ENCODE measurements at places on chromosomes 12 and 14.

GRCh38 chr14:67477926-67478799 lies 10.4 kb downstream of the TMEM229B start:
- no peak for DNase-seq

DNA sequence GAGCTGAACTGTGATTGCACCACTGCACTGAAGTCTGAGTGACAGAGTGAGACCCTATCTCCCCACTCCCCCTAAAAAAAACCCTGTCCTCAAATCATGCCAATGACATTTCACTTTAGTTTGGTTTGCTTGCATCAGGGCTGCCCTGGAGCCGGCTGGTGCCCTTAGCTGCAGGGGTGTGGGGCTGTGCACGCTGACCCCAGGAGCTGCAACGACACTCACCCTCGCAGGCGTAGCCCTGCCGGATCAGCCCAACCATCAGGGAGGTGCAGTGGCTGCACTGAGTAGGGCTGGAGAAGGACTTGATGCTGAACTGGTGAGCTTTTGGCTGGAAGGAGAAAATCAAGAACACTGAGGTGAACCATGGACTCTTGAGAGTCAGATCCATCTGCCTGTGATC lies 29.8 kb downstream of the AMN start:
- DNase-seq = no peak

GRCh38 chr14:61599942-61600341 lies 95.4 kb upstream of the HIF1A start:
- no peak for DNase-seq

- no peak for DNase-seq
These were observed 17.8 kb downstream of the EIF2S1 start for GRCh38 chr14:67377916-67378315.

DNA sequence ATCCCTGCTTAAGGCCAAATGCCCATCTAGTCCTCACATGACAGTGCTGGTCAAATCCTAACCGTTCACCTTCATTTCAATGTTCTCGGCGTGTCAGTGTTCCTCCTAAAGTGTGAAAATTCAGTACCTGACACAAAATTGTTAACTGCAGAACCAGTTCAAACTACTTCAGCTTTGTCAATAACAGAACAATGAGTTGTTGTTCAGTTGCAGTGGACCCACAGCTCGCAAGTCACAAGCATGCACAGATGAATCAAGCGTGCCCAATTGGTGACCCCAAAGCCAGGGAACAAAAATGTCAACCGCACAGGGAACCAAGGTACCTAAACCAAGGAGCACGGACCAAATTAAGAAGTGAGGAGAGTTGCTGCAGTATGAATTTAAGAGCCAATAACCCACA lies 23.2 kb downstream of the NRDE2 start:
- DNase-seq = no peak

- DNase-seq = no peak
These were observed 2.2 kb downstream of the KLRB1 start for GRCh38 chr12:9605483-9605882.

- no peak for DNase-seq
These were observed 110.1 kb upstream of the TMEM132D start for GRCh38 chr12:130013771-130014484.

DNA sequence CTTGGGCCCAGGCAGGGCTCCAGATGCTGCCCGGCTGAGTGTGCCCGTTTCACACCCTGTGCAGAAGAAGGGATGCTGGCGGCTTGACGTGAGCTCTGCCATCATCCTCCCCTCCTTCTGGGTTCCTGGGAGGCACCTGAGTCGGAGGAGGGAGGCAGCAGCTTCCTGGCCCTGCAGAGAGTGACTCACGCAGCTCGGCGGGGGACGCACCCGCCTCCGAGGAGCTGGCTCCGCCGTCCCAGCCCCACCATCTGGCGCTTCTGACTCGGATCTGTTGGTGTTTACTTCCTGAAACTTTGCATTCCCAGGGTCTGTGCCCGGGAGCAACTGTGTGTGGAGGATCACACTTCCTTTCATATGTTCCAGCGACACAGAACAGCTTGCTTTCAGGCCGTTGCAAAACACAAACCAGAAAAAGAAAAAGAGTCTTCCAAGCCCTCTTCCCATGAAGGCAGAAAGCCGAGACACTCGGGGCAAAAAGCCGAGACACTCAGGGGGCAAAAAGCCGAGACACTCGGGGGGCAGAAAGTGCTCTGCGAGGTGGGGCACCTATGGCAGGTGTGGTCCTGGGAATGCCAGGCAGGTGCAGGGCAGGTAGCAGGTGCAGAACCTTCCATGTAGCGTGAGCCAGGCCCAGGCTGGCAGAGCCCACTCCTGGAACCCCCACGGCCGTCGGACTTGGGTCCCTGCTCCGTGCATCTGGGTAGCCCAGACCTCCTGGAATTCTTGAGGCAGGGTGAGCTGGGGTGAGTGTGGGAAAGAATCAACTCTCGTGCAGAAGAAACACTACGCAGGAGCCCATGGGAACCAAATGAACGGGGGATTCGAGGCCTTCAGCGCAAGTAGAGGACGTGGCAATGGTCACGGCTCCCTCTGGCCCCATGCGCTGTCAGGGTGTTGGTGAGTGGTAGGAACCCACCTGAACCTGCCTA lies 27.6 kb upstream of the GALNT9 start:
- peak; percentile 60 for DNase-seq

- no peak for DNase-seq
These were observed 108.7 kb downstream of the BMP4 start for GRCh38 chr14:53847881-53848280.

GRCh38 chr12:91677556-91677955 lies 468.1 kb downstream of the BTG1 start:
- no peak for DNase-seq

GRCh38 chr12:98821232-98821631 lies 176.1 kb downstream of the APAF1 start:
- no peak for DNase-seq

All from endothelial cell (in vitro differentiated cells).